ENCODE measurements at places on chromosomes 5 and 9. TPM values are rescaled to one million over a fixed set of nuclear protein-coding genes. Genes with fewer than 3 reads are reported as not detected.

GRCh38 chr9:97983589-97984187 lies 547 bp downstream of the ANP32B start:
- DNase-seq, result peak; percentile 42

The OR1J4 gene
- not detected for total RNA-seq

GRCh38 chr9:83144492-83144891 lies 81.5 kb upstream of the RASEF start:
- no peak for DNase-seq

The SARDH gene
- 5.5 TPM for total RNA-seq
